ENCODE measurements at places on chromosomes 3 and 15.

DNA sequence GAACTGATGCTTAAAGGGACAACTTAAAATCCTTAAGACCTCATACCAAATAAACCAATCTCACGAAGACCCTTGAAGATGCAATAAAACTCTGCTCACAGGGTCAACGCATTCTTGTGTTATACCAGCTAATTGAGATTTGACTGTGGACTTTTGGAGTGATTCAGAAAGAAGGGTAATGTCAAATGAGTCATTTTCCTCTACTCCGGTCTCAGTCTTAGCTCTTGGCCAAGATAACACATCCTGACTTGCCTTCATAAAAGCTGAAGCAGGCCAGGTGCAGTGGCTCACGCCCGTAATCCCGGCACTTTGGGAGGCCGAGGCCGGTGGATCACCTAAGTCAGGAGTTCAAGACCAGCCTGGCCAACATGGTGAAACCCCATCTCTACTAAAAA lies 3.8 kb downstream of the PKM start:
- DNase-seq = no peak

GRCh38 chr15:89513284-89513683 lies 16.9 kb upstream of the RHCG start:
- DNase-seq = no peak

DNA sequence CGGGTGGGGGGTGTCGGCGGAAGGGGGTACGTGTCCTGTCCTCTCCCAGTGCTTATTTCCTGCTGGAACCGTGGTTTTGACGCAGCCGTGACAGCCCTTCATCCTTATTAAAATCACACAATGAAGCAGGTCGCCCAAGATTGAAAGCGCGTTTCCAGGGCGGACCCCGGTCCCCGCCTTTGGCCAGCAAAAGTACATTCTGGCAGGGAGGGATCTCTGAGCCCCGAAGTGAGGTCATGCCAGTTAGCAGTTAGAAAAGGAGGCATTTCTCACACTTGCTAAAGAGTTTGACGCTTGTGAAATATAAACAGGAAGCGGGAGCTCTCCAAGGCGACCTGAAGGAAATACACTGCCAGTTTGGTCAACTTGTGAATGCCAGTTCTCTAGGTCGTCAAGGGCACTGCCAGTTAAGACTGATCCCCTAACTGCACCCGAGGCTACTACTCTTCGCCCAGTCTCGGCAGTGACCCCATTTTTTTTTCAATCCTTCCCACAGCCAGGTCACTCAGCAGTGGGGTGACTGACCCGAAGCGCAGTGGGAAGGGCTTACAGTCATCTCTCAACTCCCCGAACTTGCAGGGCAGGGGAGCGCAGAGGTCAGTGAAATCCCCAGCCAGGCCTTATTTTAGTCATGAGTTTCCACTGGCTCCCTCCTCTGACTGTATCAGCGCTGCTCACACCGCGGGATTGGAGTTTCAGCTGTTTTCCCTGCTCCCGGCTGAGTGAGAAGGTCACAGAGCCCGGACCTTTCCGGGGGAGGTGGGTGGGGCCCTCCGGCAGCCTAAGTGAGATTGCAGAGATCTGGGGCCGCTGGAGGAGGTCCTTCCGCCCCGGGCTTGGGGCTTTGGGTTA lies 2.0 kb upstream of the BHLHE40 start:
- DNase-seq = no peak

DNA sequence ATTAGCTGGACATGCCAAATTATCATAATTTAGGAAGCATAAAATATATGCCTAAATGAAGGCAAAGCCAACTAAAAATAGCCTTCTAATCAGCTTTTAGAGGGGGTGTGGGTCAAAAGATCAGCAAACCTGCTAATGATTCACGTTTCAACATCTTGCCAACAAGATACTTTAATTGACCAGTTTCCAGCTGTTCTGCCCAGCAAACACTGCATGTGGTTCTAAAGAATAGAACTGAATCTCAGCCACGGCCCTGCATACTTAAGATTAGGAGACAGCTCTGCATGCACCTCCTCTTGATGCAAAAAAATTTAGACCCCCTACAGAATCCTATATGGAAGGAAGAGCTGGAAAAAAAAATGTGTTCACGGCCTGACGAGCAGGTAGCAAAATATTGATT lies 500.5 kb downstream of the TBL1XR1 start:
- no peak for DNase-seq

DNA sequence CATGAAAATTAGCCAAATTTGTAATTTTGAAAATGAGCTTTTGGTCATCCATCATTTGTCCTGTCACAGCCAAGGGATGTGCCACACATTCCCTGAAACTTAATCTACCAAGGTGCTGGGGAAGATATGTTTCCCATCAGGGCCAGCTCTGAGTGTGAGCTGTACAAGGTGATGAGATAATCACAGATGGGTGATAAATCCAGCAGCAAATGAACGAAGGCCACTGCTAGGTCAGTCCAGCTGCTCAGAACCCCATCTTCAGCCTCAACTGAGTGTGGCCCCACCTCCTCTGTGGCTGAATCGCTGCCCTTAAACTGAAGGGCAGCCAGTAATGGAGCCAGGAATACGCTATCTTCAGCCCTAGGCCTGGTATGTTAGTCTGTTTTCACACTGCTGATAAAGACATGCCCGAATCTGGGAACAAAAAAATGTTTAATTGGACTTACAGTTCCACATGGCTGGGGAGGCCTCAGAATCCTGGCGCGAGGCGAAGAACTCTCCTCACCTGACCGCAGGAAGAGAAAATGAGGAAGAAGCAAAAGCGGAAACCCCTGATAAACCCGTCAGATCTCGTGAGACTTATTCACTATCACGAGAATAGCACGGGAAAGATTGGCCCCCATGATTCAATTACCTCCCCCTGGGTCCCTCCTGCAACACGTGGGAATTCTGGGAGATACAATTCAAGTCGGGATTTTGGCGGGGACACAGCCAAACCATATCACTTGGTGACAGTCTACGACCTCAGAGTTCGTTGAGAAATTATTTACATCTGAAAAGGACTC lies 553.0 kb downstream of the NTRK3 start:
- DNase-seq = no peak

DNA sequence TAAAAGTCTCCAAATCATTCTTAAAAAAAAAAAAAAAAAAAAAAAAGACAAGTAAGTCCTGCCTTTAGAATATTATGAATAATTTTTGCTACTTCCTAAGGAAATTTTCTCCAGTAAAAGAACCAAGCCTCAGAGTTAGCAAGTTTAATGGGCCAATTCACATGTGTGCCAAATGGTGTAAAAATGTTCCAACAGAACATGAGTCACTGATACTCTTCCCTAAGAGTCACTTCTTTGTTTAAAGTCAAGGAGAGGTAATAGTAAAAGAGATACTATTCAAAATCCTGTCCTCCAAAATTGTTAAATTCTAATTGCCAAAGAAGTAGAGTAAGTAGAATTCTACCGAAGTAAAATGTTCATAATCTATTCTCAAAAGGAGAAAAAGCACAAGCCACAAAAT lies 17.7 kb upstream of the CPA3 start:
- DNase-seq = no peak

DNA sequence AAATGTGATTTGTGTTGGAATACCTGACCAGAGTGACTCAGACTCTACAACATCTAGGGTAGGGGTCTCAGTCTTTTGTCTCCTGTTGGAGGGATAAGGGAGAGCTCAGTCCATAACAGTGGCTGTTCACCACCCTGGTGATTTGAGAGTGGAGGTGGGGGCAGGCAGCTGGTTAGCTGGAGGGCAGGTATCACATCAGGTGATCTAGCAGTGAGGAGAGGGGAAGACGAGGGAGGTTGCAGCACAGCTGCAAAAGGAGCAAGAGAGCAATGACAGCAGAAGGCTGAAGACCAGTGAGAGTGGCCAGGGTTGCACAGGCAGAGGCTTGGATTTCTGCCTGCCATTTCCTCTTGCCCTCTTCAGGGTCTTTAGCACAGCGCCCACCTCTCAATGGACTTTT lies 38.4 kb downstream of the PLCL2 start:
- no peak for DNase-seq

DNA sequence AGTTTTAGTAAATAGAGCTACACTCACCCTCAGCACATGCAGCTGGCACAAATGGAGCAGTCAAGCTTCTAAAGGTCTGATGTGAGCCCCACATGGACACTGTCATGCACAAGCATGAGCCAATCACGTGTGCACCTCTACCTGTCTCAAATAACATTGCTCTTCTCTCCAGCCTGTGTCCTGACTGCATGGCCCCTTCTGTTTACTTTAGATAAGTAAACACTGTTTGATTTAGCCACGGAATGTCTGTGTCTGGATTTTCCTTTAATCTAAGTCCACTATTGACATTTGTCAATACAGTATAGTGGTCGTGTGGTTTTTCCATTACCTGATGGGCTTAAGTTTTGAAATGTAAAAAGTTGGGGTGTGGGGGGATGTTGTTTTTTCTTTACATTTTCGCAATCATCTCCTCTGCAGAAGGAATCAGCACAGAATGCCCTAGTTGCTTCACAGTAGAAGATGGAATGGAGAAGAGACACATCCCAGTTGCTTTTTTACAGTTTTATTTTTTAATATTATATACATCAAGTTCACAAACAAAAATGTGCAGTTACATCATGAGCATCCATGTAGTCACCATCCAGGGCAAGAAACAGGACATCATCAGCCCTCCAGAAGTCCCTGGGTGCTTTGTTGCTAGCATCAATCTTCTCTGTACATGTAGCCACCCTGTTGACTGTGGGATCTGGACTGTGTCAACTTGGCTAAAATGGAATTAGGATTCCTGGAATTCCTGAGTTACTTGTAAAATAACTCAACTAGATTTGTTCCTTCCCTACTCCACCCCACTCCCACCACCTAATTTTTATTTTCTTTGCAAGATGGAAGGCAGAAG lies 146.1 kb downstream of the UACA start:
- DNase-seq = no peak

DNA sequence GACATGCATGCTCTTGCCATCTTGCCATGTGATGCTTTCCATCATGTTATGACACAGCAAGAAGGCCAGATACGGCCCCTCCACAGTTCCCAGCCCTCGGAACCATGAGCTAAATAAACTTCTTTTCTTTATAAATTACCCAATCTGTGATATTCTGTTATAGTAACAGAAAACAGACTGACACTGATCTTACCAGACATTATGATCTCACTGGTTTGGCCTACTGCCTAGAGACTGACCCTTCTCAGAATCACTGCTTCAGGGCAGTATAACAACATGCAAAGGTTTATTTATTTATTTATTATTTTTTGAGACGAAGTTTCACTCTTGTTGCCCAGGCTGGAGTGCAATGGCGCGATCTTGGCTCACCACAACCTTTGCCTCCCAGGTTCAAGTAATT lies 14.0 kb downstream of the ZNF619 start:
- no peak for DNase-seq

DNA sequence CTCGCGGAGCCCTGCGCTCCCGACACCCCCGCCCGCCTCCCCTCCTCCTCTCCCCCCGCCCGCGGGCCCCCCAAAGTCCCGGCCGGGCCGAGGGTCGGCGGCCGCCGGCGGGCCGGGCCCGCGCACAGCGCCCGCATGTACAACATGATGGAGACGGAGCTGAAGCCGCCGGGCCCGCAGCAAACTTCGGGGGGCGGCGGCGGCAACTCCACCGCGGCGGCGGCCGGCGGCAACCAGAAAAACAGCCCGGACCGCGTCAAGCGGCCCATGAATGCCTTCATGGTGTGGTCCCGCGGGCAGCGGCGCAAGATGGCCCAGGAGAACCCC lies 464 bp downstream of the SOX2 start:
- DNase-seq = no peak

DNA sequence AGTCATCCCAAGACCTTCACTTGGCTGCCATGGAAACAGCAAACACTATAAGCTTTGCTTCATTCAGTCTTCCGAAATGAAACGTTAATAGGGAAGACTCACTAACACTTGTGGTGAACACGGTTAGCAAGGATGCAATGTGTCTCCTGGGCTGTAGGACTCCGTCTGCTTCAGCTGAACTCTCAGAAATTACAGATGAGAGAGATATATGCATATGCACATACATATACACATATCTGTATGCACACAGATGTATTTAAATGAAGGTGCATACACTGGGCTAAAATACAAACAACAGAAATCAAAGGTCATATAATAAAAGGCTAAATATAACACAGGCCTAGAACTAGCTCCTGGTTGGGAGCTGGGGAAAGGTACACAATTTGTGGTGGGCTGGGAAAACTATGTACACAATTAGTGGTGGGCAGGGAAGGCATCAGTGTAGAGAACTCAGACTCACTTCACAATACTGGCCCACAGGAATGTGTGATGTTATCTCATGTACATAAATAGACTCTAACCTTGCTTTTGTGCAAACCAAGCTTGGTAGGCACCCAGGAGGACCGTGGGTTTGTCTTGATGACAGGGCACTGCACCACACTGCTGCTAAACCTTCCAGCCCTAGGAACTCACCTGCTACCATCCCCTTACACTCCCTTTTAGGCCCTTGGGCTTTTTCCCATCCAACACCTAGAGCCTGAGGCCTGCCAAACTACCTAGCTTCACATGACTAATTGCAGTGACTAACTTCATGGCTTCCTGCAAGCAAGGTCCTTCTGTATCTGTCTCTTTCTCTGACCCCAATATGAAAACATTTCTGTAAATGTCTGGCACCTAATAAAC lies 873.1 kb downstream of the NSUN3 start:
- DNase-seq = no peak

- DNase-seq = no peak
These were observed 117.0 kb downstream of the SATB1 start for GRCh38 chr3:18308096-18308650.

GRCh38 chr3:46876313-46877300 lies 914 bp upstream of the PTH1R start:
- DNase-seq = no peak

- DNase-seq = no peak
These were observed 10.0 kb downstream of the BHLHE40 start for GRCh38 chr3:4988983-4989834.

GRCh38 chr15:38508647-38509046 lies 54.7 kb downstream of the FAM98B start:
- no peak for DNase-seq

DNA sequence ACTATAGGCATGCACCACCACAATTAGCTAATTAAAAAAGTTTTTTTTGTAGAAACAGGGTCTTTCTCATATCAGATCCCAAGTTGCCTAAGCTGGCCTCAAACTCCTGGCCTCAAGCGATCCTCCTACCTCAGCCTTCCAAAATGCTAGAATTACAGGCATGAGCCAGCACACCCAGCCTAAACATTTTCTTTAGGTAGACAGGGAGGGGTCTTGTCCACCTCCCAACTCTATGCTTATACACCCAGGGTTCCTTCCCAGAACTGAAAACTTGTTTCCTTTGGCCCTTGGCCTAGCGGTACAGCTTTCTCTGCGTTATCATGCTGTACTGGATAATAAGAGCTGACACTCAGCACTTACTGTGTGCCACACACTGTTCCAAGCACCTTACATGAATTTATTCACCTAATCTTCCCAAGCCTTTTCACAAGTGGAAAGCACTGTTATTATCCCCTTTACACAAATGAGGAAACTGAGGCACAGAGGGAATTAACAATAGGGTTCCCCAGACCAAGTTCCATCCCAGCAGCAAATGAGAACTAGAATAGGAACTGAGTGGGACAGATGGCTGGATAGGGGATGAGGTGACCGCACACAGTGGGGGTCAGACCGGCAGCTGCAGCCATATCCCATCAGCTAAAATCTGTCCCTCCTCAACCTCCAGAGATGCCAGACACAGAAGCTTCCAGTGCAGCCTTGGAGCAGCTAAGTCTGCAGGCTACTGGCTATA lies 150.8 kb downstream of the MEGF11 start:
- no peak for DNase-seq

- no peak for DNase-seq
These were observed 756.6 kb upstream of the ARPP21 start for GRCh38 chr3:34882764-34883163.

- DNase-seq = no peak
These were observed 289.8 kb downstream of the ARPP21 start for GRCh38 chr3:35929158-35929557.

- DNase-seq = no peak
These were observed 31.5 kb downstream of the ESYT3 start for GRCh38 chr3:138465925-138466324.

GRCh38 chr3:9803494-9803893 lies 6.6 kb upstream of the TTLL3 start:
- DNase-seq = no peak

All from activated CD8-positive, alpha-beta memory T cell treated with anti-CD3 and anti-CD28 coated beads for 1 hour (primary cell).